ENCODE measurements at places on chromosomes 16 and 17.

DNA sequence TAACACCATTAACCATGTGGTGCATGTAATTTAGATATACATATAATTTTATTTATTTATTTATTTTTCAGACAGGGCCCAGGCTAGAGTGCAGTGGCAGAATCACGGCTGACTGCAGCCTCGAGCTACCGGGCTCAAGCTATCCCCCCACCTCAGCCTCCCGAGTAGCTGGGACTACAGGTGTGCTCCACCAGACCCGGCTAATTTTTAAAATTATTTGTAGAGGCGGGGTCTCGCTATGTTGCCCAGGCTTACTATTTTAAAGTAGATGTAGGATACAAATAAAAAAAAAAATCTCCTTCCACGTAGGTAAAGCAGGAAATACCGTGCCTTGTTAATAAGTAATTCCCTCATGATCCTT, 446 bp upstream of the COQ7 start:
- DNase-seq, result no peak

DNA sequence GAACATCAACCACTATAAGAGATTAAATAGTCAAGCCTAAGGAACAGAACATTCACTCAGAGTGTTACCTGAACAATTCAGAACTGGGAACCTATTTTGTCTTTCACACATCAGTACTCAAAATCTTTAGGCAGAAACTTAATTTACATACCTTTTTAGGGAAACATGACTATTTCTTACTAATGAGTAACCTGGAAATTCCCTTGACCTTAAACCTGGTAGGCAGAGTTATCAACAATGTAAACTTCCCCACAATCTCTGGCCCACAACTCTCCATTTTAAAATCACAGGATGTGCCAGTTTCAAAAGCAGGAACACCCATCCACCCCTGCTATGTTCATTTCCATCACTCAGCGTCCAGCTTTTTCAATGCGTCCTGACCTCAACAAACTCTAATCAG, 132.9 kb upstream of the ANKFN1 start:
- DNase-seq, result no peak

DNA sequence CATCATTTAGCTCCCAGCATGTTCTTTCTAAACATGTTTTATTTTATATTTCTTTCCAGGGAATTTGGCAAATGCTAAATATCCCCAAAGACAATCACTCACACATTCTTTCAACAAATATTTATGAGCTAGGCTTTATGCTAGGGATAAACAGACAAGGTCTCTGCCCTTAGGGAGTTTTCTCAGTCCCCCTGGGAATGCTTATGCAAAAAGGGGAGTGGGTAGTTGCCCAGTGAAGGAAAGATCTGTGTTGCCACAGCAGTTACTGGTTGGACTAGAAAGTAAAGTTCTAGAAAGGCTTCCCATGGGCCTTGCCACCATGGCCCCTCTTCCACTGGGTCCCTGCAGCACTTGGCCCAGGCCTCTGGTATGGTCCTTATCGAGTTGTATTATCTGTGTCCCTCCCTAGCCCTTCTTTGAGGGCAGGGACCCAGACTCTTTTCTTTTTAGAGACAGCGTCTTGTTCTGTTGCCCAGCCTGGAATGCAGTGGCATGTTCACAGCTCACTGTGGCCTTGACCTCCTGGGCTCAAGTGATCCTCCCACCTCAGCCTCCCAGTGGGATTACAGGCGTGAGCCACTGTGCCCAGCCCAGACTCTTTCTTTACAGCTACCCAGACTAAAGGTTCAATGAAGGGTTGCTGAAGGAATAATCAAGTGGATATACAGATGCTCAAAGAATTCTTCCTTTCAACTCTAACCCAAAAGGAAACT, 78.0 kb downstream of the YPEL2 start:
- no peak for DNase-seq

GRCh38 chr17:75228847-75229246, 23.4 kb downstream of the NUP85 start:
- no peak for DNase-seq

- DNase-seq, result no peak
Measured at GRCh38 chr16:83316458-83316857, 491.3 kb upstream of the HSBP1 start.

DNA sequence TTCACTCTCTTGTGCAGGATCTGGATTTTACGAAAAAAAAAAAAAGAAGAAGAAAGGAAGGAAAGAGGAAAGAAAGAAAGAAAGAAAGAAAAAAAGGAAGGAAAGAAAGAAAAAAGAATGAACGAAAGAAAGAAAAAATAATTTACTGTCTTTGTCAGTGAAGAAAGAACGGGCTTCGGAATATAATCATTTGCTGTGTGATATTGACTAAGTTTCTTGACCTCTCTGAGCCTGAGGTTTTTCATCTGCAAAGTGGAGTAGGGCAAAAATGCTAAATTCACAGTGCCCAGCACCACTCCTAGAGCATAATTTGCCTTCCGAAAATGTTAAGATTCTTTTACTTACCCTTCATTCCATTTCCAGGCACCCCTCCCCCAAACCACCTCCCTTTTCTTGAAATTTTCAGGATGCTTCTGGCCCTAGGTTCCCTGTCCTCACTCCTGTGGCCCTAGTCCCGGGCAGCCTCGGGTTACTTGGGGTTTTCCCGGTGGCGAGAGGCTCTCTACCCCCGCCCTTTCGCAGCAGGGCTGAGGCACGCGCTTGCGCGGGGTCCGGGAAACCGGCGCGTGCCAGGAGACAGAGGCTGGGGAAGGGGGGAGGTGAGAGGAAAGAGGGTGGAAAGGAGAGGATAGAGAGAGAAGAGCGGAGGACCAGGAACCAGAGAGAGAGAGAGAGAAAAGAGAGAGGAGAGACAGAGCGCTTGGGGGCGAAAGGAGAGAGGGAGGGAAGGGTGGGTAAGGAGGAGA, at the start of gene CNTNAP1:
Gene CNTNAP1 (plus strand): TSS at position 556 of the 746 bp plus-strand sequence. CDS start 299 bp downstream, outside the sequence.
- DNase-seq, result peak; percentile 82

- no peak for DNase-seq
Measured at GRCh38 chr17:27456681-27457359, 572 bp downstream of the KSR1 start.

DNA sequence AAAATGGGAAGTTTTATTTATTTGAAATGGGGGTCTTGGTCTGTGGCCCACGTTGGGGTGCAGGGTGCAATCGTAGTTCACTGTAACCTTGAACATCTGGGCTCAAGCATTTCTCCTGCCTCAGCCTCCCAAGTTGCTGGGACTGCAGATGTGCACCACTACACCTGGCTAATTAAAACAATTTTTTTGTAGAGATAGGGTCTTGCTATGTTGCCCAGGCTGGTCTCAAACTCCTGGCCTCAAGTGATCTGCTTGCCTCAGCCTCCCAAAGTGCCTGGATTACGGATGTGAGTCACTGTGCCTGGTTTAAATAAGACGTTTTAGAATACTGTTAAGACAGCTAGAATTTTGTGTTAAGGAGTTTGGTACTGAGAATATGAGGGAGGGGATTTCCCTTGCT, 15.7 kb downstream of the PSMD11 start:
- no peak for DNase-seq

DNA sequence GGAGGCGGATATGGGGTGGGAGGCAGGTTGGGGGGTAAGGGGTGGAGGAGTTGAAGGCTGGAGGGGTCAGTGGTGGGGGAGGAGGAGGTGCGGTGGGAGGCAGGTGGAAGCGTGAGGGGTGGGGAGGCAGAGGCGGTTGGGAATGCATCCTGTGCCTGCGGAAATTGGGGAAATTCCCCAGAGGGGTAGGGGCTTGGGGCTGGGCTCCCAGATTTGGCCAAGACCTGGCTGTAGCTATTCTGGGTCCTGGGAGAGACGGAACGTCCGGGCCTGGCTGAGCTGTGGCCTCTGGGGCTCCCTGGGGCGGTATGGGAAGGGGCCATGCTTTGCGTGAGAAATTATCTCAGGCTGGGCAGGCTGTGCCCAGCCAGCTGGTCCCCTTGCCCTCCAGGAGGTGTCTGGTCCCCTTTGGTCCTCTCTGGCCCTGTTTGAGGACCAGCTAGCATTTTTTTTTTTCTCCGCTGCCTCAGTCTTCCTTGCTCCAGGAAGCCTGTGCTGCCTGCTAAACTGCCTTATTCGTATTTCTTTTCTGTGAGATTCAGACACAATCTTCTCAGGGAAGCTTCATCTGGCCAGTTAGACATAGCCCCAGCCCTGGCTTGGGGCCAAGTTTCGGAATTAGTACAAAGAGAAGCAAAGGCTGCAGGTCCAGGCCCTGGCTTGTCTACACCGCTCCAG, 7.3 kb upstream of the TRPV2 start:
- DNase-seq, result peak; percentile 64

GRCh38 chr16:79067600-79067999, 532.9 kb downstream of the MAF start:
- DNase-seq, result no peak

DNA sequence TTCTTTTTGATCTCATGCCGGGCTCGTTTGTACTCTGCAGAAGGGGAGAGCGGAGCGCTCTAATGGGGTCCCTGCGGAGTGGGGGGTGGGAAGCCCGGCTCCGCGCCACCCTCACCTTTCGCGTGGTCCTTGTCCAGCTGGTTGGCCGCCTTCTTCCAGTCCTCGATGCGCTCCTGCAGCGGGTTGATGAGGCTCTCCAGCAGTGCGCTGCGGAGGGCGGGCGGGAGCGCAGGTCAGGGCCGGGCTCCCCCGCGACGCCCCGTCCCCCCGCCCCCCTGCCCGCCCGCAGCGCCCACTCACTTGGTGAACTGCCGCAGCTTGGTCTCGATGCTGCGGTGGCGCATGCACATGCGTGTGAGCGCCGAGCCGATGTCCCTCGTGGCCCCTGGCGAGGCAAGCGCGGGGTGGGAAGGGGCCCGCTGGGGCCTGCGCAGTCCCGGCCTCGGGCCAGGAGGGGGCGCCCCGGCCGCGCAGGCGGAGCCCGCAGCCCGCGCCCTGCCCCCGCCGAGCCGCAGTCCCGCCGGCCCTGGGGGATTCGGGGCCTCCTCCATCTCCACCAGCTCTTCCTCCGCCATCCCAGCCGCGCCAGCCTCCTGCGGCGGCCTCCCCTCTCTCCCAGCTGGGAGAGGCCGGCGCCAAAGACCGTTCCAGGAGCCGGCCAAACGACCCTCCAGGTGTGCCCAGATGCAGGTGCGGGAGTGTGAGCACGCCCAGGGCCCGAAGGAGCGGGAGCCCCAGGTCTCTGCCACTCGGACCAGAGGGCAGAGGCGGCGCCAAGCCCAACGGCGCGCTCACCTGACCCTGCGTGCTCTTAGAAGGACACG, 6.0 kb downstream of the MTSS2 start:
- DNase-seq, result peak; percentile 63

DNA sequence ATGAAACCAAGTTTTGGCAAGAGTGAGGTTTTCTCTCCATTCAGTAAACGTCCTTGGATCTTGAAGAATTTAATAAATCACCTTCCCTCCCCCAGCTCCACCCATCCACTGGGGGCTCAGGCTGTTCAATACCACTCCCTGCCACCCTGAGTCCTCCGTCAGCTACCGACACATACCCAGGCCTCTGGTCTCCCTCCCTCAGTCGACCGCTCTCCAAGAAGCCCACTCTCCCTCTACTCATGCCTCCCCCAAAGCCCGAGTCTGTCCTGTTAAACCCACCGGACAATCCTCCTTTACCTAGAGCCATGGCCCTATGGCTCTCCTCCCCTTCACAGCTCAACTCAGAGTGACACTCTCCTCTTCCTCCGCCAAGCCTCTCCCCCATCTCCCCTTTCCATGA, 19.7 kb upstream of the SLC4A1 start:
- no peak for DNase-seq

DNA sequence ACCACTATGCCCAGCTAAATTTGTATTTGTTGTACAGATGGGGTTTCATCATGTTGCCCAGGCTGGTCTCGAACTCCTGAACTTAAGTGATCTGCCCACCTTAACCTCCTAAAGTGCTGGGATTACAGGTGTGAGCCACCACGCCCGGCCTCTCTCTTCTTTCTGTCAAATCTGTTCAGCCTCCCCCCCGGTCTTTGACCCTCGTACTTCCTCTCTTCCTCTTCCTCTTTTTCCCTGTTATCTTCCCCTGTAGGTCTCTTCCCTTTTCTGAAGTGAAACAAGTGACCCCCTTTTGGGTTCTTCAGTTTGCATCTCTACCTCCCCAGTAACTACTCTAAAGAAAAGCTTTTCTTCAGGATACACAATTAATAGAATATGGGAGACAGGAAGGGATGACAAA, 31.7 kb upstream of the DHX40 start:
- no peak for DNase-seq

- no peak for DNase-seq
Measured at GRCh38 chr17:50501054-50501453, 7.2 kb upstream of the MYCBPAP start.

GRCh38 chr16:66478733-66479511, 51.8 kb downstream of the BEAN1 start:
- peak; percentile 51 for DNase-seq

DNA sequence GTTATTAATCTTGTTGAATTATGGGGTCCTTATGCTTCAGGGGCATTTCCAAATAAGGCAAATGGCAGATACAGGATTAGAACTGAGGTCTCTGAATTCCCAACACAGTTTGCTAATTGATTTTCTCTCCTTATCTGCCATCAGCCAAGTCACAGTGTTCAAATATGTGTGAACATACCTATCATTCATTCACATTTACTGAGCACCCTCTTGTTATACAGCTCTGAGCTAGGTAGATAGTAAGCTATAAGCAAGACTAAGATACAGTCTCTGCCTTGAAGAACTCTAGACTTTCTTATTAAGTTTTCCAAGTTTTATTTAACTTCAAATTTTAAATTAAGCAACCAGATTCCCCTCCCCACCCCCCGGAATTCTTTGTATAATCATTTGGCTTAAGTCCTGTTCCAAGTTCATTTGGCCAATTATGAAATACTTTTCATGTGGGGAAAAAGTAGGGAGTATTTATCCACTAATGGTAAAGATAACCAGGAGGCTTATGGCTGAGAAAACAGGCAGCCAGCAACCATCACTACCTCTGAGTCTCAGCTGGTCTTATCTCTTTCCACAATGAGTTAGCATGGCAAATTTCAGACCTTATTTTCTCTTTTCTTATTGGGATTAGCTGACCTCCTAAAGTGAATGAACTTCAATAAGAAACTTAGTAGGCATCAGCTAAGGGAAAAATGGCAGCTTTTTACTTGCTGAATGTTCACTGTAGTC, 31.4 kb upstream of the CORO6 start:
- DNase-seq, result no peak

DNA sequence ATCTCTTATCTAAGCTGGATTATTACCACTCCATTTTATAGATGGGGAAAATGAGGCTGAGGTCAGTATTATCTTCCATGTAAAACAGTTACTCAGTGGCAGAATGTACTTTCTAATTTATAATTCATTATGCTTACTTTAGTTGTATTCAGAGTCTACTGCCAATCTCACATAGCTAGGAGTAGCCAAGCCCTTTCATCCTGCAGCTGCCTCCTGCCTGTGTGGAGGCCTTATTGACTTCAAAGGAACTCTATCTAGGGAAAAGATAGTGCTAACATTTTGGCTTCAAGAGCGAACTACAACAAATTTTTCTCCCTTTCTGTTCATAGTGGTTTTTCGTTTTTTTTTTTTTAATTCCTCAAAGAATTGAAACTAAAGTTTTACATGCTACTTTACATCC, 12.9 kb downstream of the RPGRIP1L start:
- no peak for DNase-seq

- DNase-seq, result peak; percentile 49
Measured at GRCh38 chr16:21263640-21264570, 14.2 kb downstream of the CRYM start.

- DNase-seq, result no peak
Measured at GRCh38 chr17:59432657-59433056, 101.2 kb downstream of the YPEL2 start.

- DNase-seq, result no peak
Measured at GRCh38 chr17:65987988-65988387, 203.9 kb downstream of the CEP112 start.

Measured in cerebellum (tissue), 4 donors.